Cardiac muscle cell (in vitro differentiated cells and primary cell): ENCODE measurements at places on chromosomes 7 and 10. TPM values are rescaled to one million over a fixed set of nuclear protein-coding genes. Genes with fewer than 3 reads are reported as not detected.

GRCh38 chr10:117762819-117763172, 220.2 kb downstream of the EMX2 start:
- no peaks in the 10 kb centered on the region for H3K36me3 ChIP-seq
- no peak overlapping the region for H3K27ac ChIP-seq
- H3K4me1 ChIP-seq: no peaks in the 10 kb centered on the region
- H3K4me3 ChIP-seq: no peak overlapping the region

GRCh38 chr10:50044941-50045664, 22.7 kb upstream of the WASHC2A start:
- H3K27me3 ChIP-seq: peaks cover 3% of the 10 kb centered on the region
- no peaks in the 10 kb centered on the region for H3K4me1 ChIP-seq
- H3K36me3 ChIP-seq: no peaks in the 10 kb centered on the region
- DNase-seq: no peak
- no peak overlapping the region for H3K27ac ChIP-seq

GRCh38 chr7:44079331-44080021, 2.9 kb downstream of the POLM start:
- H3K27me3 ChIP-seq: no peaks in the 10 kb centered on the region
- DNase-seq: no peak
- H3K4me3 ChIP-seq: no peak overlapping the region
- peaks cover 33% of the 10 kb centered on the region for H3K36me3 ChIP-seq

DNA sequence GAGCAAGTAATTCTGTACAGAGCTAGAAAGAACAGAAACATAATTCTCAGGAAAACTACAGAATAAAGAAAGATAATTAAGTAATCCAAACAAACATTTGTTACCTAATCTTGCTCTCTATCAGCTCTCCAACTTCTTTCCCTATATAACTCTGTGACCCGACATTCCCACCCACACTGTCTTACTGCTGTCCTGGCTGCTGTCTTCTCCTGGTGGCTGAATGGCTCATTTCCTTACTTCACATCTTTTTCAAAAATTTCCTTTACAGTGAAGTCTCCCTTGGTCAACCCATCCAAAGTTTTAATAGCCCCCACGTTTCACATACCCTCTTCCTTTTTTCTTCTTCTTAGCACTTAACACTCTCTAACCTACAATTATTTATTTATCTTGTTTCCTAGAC, 64.0 kb downstream of the HYCC1 start:
- H3K4me3 ChIP-seq: no peak overlapping the region
- DNase-seq: peak; percentile 23
- H3K36me3 ChIP-seq: peaks cover 1% of the 10 kb centered on the region
- H3K27me3 ChIP-seq: no peaks in the 10 kb centered on the region
- peaks cover 29% of the 10 kb centered on the region for H3K4me1 ChIP-seq

DNA sequence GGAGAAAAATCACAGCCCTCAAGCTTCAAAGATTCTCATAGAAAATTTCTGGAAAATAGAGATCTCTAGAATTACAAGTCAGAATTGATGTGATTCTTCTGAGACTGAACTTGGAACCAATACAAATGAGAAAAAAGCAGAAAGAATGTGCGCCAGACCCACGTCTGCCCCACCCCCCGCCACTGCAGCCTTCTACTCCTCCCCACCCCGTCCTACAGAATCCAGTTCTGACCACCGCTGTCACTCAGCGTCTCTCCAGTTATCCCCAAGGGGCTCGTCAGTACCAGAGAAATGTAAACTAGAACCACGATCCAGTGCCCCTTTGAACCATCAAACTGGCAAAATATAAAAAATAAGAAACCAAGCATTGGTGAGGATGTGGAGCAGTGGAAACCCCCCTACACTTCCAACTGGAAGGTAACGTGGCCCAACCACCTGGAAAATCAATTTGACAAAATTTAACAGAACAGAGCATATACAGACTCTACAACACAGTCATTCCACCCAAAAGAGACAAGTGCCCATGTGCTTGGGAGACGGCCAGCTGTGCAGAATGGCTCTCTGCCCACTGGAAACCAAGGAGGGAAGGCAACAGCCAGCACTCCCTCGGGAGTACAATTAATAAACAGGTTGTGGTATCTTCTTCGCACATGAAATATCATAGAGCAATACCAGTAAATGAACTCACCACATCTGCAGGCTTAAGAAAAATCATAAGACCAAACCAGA, 397.9 kb downstream of the TNS3 start:
- H3K4me1 ChIP-seq: no peaks in the 10 kb centered on the region
- no peak for DNase-seq
- H3K36me3 ChIP-seq: no peaks in the 10 kb centered on the region
- H3K27me3 ChIP-seq: no peaks in the 10 kb centered on the region
- no peak overlapping the region for H3K27ac ChIP-seq

DNA sequence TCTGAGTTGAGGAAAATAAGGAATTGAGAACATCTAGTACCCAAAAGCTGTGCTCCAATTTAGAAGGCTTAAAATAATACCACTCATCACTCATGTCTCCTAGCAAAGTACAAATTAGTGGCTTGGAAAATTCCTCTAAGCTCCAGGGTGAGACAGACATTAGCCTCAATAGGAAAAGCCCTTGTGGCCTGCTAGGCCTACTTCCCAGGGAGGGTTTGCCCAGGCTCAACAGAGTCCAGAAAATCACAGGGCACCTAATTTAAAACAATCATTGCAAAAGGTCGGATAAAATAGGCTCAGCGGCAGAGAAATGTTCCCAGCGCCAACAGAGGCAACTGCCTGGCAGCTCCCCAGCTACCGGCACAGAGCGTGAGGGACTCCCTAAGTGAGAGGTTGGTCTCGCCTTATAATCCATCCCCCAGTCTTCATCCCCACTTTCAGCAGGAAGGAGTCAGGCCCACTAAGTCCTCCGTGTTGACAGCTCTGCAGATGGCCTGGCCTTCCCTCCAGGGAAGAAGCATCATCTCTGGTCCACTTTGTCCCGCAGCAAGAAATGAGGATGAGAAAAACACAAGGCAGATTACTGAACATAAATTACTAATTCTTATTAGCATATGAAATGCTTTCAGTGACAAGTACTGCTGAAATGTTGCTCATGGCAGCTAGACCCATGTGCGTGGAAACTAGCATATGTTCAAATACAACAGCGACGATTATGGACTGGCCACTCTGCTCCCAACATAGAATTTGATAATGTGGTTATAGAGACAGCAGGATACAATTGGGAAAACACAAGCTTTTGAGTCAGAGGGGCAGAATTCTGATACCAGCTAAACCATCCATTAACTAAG, 1177.7 kb upstream of the AUTS2 start:
- no peaks in the 10 kb centered on the region for H3K4me1 ChIP-seq
- no peaks in the 10 kb centered on the region for H3K27me3 ChIP-seq
- no peak overlapping the region for H3K4me3 ChIP-seq
- no peak overlapping the region for H3K27ac ChIP-seq
- no peak for DNase-seq
- H3K36me3 ChIP-seq: no peaks in the 10 kb centered on the region

GRCh38 chr7:73933091-73933490, 72.1 kb downstream of the TMEM270 start:
- no peak overlapping the region for H3K27ac ChIP-seq
- no peaks in the 10 kb centered on the region for H3K36me3 ChIP-seq
- no peaks in the 10 kb centered on the region for H3K27me3 ChIP-seq
- no peak overlapping the region for H3K4me3 ChIP-seq
- no peaks in the 10 kb centered on the region for H3K4me1 ChIP-seq

DNA sequence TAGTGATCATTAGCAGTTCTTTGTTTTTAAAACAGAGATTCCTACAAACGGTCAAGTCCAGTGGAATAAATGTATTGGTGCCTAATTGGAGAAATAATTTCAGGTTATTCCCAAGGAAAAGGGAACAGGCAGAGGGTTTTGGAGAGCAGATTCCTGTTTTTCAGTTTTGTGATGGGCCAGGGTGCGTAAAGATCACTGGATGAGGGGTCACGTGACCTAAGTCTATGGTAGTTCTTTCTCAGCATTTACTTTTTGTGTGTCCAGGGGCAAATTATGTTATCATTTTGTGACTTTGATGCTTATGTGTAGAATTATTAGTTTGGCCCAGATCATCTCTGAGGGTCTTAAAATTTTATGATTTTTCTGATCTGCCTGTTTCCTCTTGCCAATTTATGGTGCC, 15.2 kb downstream of the CHN2 start:
- H3K4me1 ChIP-seq: no peaks in the 10 kb centered on the region
- no peaks in the 10 kb centered on the region for H3K36me3 ChIP-seq
- H3K27ac ChIP-seq: no peak overlapping the region
- H3K4me3 ChIP-seq: no peak overlapping the region

- H3K27me3 ChIP-seq: no peaks in the 10 kb centered on the region
- H3K4me1 ChIP-seq: no peaks in the 10 kb centered on the region
- DNase-seq: no peak
- no peak overlapping the region for H3K27ac ChIP-seq
- H3K4me3 ChIP-seq: no peak overlapping the region
Measured at GRCh38 chr7:66198469-66198868, 6.7 kb upstream of the TPST1 start.

DNA sequence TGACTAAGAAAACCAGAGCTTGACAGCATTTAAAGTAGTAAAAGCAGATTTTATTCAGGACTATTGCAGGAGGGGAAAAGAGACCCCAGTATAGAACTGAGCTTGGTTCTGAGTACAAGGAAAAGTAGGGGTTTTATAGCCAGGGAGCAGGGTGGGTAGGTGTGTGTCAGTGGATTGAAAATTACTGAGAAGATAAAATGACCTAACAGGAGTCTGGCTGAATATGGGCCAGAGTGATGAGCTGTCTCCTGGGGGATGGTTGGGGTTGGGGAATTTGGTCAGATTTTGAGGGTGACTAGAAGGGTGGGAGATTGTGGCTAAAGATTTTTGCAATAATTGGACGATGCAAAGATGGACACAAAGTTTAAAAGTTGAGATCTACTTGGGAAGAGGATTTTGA, 114.0 kb downstream of the ST7 start:
- H3K4me1 ChIP-seq: peaks cover 18% of the 10 kb centered on the region
- H3K36me3 ChIP-seq: no peaks in the 10 kb centered on the region
- no peak for DNase-seq

DNA sequence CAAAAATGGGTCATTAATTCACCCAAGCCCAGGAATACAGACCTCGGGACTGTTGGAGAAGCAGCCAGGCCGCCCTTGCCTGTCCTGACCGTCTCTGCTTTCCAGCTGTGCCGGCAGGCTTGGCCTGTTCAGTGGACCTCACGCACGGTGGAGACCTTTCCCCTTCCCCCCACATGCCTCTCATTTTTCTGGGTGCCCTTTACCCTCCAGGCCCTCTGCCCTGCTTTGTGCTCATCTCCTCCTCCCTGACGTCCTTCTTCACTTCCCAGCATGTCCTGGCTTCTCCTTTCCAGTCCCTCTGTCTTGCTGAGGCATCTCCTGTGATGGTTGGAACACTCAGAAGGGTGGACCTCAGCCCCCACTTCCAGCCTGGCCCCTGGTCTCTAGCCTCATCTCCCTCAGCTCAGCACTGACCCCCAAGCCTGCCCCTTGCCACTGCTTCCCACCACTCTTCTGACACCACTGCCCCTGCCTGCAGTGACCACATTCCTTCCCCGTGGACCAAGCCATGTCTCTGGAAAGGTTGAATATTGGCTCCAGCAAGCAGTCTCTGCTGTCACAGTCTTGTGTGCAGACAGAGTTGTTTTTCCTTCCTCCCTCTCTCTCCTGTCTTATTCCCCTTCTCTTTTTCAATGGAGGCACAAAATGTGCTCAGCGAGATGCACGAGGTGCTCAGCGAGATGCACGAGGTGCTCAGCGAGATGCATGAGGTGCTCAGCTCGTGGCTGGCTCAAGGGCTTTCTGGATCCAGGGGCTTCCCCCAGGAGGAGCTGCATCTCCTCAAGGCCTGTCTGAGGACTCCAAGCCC, 14.9 kb downstream of the BAG3 start:
- no peaks in the 10 kb centered on the region for H3K27me3 ChIP-seq
- H3K36me3 ChIP-seq: peaks cover 6% of the 10 kb centered on the region
- peak overlapping the region; percentile 94 for H3K27ac ChIP-seq
- peaks cover 53% of the 10 kb centered on the region for H3K4me1 ChIP-seq

- no peaks in the 10 kb centered on the region for H3K4me1 ChIP-seq
- no peak overlapping the region for H3K27ac ChIP-seq
- H3K4me3 ChIP-seq: no peak overlapping the region
Measured at GRCh38 chr7:18400726-18401125, 94.8 kb upstream of the HDAC9 start.

DNA sequence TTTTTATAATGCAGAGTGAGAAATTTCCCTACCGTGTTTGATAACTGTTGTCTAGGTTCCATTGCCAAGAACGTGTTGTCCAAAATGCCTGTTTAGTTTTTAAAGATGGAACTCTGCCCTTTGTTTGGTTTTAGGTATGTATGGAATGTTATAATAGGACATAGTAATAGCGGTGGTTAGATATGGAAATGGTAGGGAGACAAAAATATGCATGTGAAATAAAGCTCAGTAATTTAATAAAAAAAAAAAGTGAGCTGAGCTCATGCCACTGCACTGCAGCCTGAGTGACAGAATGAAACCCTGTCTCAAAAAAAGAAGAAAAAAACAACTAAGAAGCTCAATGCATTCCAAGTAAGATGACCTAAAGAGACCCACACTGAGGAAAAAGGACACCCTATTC, 72.9 kb downstream of the ZNF783 start:
- no peaks in the 10 kb centered on the region for H3K36me3 ChIP-seq
- no peaks in the 10 kb centered on the region for H3K4me1 ChIP-seq
- H3K4me3 ChIP-seq: no peak overlapping the region
- DNase-seq: no peak

- H3K4me1 ChIP-seq: peaks cover 7% of the 10 kb centered on the region
- DNase-seq: no peak
- H3K27ac ChIP-seq: no peak overlapping the region
- H3K36me3 ChIP-seq: no peaks in the 10 kb centered on the region
- H3K4me3 ChIP-seq: no peak overlapping the region
Measured at GRCh38 chr10:88186335-88186734, 322.9 kb downstream of the PTEN start.

DNA sequence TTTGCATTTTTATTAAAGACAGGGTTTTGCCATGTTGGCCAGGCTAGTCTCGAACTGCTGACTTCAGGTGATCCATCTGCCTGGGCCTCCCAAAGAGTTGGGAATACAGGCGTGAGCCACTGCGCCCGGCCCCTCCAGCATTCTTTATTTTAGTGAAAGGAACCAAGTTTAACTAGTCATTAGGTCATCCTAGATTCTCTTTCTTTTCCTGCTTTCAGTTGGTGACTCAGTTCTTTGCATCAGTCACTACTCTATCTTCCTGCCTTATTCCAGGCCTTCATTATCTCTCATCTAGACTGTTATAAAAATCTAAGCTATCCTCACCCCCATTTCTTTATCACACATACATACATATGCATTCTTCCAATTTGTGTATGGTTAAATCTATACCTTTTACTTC, 63.7 kb downstream of the PRSS58 start:
- no peak for DNase-seq
- no peaks in the 10 kb centered on the region for H3K27me3 ChIP-seq
- no peak overlapping the region for H3K4me3 ChIP-seq
- no peaks in the 10 kb centered on the region for H3K36me3 ChIP-seq
- no peaks in the 10 kb centered on the region for H3K4me1 ChIP-seq

GRCh38 chr10:124071141-124071540, 22.3 kb downstream of the CHST15 start:
- H3K27me3 ChIP-seq: no peaks in the 10 kb centered on the region
- no peak overlapping the region for H3K4me3 ChIP-seq
- H3K4me1 ChIP-seq: no peaks in the 10 kb centered on the region

- H3K4me3 ChIP-seq: no peak overlapping the region
- no peaks in the 10 kb centered on the region for H3K27me3 ChIP-seq
- no peaks in the 10 kb centered on the region for H3K4me1 ChIP-seq
- no peaks in the 10 kb centered on the region for H3K36me3 ChIP-seq
Measured at GRCh38 chr7:15972862-15973275, 286.4 kb upstream of the MEOX2 start.

APBB1IP gene
- not detected in 2 replicates for total RNA-seq

PNLIPRP2 gene
- total RNA-seq: not detected in 2 replicates

UPF2 gene
- total RNA-seq: 7.4 and 12.8 TPM in 2 replicates

SPDYE6 gene
- total RNA-seq: 0.18 TPM in 1 of 2 replicates, not detected in the other

C10orf67 gene
- total RNA-seq: 0.11 and 0.33 TPM in 2 replicates

EGR2 gene
- total RNA-seq: 0.18 and 0.33 TPM in 2 replicates

KLF14 gene
- not detected in 2 replicates for total RNA-seq

SNX10 gene
- 3.3 and 5.0 TPM in 2 replicates for total RNA-seq

NAT16 gene
- total RNA-seq: 0.27 TPM in 1 of 2 replicates, not detected in the other

AKR1C8 gene
- total RNA-seq: not detected in 2 replicates
